NCI-H226 (cell line): ENCODE measurements at places on chromosomes 4 and X.
A peak's percentile ranks its signal among the peaks of the same experiment; 100 is the strongest.

GRCh38 chr4:80182237-80182866, 15.0 kb upstream of the PRDM8 start:
- no peak for DNase-seq

DNA sequence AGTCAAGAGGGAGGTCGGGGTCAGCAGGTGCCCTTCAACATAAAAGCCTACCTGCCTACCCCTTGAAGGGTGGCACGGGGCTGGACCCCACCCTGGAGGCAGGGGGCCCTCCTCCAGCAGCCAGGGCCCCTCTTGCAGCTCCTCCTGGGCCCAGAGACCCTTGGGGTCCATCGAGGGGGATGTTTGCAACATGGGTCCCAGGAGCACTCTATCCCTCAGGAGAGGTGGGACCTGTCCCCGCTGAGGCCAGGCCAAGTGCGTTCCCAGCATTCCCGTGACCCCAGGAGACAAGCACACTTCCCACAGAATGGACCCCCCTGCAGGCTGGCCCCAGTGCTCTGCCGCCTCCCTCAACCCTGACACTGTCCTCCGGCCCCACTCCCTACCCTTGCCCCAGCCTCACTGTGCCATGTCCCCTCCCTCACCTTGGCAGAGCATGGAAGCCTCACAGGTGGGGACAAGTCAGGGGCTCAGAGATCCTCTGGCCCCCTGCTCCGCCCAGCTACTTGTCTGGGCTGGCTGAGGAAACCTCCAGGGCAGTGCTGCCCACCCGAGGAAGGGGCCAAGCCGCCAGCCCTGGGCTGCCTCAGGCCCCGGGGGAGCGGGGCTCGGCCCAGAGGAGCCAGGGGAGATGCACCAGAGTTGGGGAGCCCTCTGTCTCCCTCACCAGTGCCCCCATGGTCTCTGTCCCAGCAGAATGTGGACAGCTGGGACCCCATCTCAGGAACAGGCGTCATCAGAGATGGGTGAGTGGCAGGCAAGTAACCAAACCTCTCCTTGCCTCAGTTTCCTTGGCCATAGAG, 2.2 kb downstream of the MXD4 start:
- no peak for DNase-seq

GRCh38 chr4:56261027-56261426, 126.3 kb downstream of the AASDH start:
- DNase-seq: no peak

DNA sequence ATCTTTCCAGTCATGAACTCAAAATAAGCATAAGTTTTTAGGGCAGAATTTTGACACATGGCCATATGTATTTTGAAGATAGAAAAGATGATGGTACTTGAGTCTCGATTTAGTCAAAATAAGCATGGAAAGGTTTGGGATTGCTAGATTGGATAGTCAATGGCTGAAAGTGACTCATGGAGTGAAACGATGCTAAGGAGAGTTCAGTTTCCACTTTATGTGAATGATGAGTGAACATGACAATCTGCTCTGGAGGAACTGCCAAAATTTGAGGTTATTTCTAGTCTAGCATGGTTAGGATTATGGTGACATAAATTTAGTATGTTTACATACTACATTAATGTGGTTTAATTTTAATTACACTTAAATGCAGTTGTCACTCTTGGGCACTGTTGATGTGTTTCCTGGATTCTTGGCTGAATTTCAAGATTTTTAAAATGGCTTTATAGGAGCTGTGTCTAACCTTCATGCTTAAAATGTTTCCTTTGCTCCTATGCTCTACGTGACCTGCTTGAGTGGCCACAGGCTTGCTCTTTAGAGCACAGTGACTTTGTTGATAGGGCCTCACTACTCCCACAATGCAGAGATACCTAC, 17.1 kb downstream of the DDX3X start:
- DNase-seq: no peak

- DNase-seq: peak; percentile 96
Measured at GRCh38 chr4:28287831-28288233, 1427.2 kb downstream of the STIM2 start.

DNA sequence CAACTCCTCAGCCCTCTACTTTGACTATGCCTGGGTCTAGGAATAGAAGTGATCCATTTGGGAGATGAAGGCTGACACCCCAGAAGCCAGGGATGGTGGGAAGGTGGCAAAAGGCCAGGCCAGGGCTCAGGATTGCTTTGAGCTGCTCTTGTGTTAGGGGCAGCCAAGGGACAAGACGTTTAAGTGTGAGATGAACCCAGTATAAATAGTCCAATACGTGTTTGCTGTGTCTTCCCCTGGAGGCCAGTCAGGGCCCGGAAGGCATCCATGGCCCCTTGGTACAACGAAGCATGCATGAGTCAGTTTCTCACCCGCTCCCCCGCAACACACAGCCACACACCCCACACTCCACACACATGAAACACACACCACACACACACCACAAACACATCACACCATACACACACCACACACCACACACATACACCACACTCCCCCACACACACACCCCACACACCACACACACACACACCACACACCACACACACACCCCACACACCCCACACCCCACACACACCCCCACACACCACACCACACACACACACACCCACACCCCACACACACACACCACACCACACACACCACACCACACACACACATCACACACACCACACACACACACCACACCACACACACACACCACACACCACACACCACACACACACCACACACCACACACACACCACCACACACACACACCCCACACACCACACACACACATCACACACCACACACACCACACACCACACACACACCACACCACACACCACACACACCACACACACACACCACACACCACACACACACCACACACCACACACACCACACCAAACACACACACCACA, 5.1 kb downstream of the STARD8 start:
- DNase-seq: no peak

DNA sequence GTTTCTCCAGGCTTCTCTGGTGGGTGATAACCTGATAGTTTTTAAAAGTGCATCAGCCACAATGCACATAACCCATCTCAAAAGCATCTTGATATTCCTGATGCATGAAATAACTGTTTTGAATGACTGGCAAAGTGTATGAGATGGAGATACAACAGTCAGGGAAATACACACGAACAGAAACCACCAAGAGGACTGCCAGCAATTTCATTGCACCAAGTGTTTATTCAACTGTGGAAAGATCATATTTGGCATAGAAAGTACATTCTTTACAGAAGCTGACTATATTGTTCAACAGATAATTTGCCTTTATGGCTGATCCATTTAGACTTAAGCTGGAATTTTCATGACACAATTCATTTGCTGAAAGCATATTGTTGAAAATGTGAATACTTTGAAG, 139.5 kb downstream of the SLIT2 start:
- DNase-seq: no peak

GRCh38 chrX:20372533-20372932, 105.8 kb upstream of the RPS6KA3 start:
- DNase-seq: peak; percentile 83

GRCh38 chr4:110412354-110413065, 63.4 kb upstream of the ENPEP start:
- DNase-seq: no peak

- no peak for DNase-seq
Measured at GRCh38 chr4:108155373-108155772, 13.4 kb downstream of the LEF1 start.

GRCh38 chr4:153733751-153734448, 25.9 kb downstream of the RNF175 start:
- DNase-seq: no peak

DNA sequence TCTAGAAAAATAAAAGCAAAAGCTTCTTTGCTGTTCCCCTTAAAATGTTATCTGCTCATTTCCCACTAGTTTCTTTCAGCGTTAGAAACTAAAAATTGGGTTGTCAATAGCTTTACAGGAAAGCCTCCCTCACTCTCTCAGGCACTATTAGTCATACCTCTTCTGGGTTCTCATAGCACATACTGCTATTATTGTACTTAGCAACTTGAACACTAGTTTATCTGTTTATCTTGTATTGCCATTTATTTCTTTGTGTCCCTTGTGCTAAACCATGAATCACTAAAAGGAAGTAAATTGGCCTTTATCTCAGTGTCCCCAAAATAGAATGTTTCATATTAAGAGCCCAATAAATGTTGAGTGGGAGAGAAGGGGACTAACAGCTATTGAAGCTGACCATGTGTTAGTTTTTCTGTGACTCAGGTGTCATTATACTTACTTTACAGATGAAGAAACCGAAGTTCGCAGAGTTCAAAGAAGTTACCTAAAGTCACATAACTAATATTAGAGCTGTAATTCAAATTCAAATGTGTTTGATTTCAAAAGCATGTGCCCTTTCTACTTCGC, 124.8 kb upstream of the CITED1 start:
- DNase-seq: no peak

GRCh38 chr4:165721815-165722214, 151.2 kb upstream of the TLL1 start:
- no peak for DNase-seq
